ENCODE measurements at places on chromosomes 1 and 21.

DNA sequence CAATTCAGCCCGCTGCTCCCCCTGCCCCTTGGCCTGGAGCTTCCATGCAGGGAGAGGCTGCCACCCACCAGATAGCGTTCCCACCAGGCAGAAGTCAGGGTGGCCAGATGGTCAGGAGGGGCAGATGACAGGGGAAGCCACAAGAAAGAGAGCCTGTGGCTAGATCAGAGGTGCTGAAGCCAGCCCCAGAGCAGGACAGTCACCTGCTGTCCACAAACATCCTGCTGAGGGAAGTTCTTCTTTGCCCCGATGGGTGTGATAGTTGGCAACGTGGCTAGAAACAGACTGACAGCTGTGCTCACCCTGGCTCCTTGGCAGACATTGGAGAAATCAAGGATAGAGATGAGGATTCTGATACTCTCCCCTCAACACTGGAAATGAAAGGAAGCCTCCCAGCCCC is 27.2 kb upstream of the SRP9 start:
- no peak for DNase-seq

DNA sequence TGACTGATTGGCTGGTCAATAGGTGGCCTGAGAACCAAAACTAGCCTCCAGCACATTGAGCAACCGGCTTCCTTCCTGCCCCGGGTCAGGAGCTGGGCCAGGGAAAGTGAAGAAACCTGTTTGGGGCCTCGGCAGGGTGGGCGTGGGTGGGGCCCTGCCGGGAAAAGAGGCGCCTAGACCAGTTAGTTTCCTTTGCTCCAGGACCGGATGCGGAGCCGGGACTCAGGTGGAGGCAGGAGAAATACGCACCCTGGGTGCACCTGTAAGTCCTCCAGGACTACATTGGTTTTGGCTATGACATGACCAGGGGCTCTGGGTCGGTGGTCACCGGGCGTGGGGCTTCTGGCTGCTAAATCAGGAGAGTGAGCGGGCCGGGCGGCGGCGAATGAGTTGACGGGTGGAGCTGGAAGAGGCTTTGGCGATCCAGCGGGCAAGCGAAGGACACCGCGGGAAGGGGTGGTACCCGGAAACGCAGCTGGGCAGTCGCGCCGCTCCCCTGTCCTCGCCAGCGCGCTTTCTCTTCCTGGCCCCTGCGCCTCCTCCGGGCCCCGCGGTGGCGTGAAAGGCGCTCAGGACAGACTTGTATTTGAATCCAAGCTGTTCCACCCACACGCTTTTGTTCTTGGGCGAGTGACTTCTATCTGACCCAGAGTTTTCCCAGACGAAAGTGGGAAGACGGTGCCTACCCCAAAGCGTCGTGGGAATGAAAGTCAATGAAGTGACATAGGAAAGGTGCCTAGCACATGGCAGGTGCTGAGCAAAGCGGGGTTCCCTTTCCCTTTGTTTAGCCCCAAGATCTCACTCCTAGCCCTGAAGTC is 30.6 kb upstream of the JUN start:
- no peak for DNase-seq

GRCh38 chr1:174923820-174924219 is 75.9 kb upstream of the CACYBP start:
- no peak for DNase-seq

- DNase-seq, result no peak
Observed at GRCh38 chr1:17375651-17376050, 3.7 kb downstream of the PADI6 start.

DNA sequence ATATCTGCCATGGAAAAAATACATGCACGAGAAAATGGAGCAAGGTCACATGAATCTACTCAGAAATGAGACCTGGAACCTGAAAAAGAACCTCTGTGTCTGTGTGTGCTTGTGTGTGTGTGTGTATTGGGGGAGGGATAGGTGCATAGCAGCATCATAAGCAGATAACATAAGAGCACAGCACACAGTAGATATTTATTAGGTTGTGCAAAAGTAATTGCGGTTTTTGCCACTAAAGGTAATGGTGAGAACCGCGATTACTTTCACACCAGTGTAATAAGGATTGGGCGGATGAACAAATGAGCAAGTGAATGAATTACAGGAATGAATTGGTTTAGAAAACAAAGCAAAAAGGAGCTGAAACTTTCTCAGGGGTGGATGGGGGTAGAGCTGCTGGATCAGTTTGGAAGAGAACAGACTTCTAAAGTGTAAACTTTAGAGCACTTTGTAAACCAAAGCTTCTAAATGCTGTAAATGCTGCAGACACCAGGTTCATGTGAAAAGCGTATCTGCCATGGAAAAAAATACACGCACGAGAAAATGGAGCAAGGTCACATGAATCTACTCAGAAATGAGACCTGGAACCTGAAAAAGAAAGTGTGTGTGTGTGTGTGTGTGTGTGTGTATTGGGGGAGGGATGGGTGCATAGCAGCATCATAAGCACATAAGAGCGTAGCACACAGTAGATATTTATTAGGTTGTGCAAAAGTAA is 156.9 kb downstream of the TOMM20 start:
- DNase-seq, result no peak

DNA sequence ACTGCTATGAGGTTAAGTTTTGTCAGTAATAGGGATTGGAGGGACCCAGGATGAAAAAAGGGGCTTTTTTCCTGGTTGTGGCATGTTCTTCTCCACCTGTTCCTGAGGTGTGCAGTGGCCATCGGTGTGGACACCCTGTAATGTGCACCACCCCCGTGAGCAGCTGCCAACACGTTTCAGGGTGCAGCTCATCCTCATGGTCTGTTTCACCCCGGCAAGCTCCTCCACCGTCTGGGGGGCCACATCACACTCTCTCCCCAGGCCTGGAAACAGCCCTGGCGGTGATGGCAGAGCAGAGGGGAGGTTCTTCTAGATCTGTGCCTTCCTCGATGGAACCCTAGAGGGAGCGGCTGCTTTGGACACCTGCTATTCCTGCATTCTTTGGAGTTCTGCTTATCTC is 435.4 kb downstream of the MATN1 start:
- no peak for DNase-seq

- DNase-seq, result no peak
Observed at GRCh38 chr1:155125511-155125945, 2.1 kb upstream of the EFNA1 start.

- DNase-seq, result no peak
Observed at GRCh38 chr1:181482001-181482430, 1.3 kb upstream of the CACNA1E start.

- DNase-seq, result peak; percentile 98
Observed at GRCh38 chr21:45550522-45551210, 8.4 kb upstream of the SLC19A1 start.

DNA sequence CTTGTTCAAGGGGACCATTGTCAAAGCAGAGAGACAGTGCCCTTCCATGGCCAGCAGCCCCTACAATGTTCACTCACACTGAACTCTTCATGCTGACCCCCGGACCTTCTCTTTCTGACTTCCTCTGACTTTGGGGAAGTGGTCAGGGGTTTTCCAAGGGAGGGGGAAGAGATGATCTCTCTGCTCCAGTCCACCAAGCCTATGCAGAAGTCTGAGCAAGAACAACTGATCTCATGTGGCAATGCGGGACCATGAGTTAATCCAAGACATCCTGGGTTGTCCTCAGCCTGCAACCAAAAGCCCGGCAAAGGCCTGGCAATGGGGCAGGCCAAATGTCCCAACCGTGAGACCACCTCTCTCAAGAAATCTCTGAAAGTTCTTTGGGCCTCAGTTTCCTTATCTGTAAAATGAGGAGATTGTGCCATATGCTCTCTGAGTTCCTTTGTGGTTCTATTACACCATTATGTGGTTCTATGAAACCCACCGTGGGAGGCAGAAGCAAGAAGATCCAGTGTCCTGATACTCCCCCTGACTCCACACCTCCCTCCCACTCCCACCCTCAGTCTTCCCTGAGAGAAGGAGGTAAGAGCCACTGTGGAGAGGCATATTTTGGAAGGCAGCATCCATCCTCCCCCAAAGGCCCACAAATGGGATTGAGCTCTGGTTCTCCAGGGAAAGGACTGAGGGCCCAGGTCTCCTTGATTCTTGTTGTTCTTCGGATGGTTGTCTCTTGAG is 11.8 kb upstream of the ARHGEF2 start:
- DNase-seq, result peak; percentile 94
